ENCODE measurements at places on chromosomes 1 and 21.

DNA sequence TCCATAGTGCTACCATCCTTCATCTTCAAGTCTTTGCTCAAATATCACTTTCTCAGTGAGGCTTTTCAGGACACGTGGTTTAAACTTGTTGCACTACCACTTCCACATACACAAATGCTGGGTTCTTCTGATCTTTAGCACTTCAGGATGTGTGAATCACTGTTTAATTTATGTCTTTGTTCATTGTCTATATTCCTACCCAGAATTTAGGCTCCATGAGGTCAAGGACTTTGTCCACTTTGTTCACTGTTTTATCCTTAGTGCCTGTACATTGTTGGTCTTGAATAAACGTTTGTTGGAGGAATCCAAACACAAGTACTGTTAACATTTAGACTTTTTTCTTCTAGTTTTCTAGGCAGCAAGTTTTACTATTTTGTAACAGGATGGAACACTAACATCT is 42.6 kb upstream of the RALGPS2 start:
- DNase-seq, result no peak

DNA sequence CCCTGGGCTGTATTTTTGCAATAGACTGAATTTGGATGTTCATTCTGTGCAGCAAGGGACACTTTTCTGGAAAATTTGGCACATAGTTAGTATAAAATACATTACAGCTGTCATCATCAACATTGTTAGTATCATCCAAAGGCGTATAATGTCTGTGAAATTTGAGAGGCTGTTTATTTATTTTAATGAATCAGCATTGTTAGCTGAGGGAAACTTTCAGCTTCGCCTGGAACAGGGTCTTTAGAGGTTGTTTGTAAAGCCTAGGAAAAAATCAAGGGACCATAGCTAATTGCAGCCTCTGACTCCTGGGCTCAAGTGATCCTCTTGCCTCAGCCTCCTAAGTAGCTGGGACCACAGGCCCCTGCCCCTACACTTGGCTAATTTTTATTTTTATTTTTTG is 106.8 kb upstream of the USP24 start:
- DNase-seq, result no peak

- DNase-seq, result no peak
Observed at GRCh38 chr1:235563513-235564061, 59.3 kb upstream of the B3GALNT2 start.

DNA sequence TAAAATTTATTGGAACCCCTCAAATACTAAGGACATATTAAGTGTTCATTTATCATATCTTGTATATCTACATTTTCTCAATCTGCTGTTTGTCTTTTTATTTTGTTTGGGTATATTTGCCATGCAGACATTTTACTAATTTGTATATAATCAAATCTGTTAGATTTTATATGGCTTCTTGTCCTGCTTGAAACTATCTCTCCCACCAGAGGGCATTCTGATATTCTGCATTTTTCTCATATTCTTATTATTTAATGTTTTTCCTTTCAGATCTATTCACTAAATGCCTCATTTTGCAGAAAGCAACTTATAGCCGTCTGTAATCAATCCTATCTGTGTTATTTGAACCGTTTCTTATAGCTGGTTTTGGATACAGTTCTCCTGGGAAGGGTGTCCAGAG is 745.5 kb downstream of the LRRIQ3 start:
- DNase-seq, result no peak

DNA sequence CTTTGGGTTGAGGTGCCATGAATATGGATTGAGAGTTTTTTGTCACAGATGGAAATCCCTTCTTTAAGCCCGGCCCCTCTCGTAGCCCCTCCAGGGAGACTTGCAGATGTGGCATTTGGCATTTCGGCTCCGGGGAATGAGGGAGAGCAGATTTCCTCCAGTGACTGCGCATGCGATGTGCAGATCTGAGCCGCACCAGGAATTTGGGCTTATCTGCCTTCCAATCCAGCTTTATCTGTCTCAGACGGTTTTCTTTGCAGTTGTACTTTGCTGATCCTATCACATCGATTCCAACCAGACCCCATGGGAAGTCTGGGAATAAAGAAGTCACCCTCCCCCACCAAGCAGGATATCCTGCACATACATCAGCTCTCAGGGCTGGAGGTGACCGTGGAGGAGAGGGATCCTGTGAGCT is 11.7 kb downstream of the KIF26B start:
- DNase-seq, result no peak

DNA sequence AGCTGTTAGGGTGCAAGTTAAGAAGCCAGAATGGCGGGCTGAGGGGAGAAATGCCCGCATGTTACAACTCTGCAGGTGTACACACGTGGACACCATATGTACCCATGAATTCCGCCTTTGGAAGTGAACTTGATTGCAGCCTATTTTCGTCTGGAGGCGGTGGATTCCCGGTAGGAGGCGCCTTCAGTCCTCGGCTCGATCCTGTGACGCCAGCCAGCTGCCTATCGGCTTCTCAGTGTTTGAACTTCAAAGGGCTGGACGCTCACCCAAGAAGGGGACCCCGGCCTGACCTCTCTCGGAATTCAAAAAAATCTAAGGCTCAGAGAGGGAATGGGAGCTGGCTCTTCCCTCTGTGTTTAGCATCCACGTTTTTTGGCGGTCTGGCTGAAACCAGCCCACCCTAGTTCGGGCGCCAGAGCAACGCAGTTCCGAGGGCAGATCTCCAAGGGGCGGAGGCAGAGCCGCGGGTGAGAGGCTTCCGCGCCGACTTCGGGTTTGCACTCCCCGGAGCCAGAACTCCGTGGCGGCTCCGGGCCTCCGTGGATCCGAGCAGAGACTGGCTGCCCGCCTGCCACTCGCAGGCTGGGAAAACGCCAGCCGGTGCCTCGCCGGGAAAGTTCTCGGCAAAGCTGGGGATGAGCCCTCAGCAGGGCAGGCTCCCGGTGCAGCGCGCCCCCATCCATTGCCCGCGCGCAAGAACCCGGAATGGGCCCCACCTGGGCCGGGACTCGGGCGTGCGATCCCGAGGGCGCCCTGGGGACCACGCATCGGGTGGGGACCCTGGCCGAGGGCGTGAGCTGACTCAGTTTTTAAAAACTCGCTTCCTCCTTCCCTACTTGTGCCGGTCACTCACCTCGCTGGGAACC is 996 bp upstream of the TMEM51 start:
- peak; percentile 55 for DNase-seq

- peak; percentile 2 for DNase-seq
Observed at GRCh38 chr21:26471099-26471471, 102.0 kb downstream of the CYYR1 start.

DNA sequence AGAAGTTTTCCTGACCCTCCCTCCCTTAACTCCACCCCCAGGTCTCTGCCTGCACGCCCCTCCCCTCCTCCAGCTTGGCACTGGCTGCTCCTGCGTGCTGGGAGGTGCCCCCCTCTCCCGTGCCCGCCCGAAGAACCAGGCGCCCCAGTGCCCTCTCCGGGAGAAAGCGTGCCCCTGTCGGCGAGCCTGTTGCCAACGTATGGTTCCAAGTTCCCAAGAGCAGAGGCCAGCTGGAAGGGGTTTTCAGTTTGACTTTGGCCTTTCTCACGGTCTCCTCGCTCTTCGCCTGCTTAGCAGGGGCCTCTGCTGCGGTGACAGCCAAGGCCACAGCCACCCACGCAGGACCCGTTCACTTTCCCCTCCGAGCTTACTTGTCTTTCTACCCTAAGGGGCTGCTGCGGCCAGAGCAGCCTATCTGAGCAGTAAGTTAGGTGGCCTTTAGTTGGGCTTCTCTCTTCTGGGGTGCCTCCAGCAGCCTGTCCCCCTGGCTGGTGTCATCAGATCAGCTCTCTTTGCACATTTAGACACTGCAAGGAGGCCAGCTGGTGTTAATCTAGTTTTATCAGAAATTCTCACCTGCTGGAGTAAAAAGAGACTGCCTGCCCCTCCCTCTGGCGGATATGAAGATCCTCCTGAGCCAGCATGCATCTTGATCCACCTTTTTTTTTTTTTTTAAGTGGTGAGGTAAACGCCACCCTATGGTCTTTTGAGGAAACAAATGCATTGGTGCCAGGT is 1.5 kb downstream of the STUM start:
- peak; percentile 51 for DNase-seq

DNA sequence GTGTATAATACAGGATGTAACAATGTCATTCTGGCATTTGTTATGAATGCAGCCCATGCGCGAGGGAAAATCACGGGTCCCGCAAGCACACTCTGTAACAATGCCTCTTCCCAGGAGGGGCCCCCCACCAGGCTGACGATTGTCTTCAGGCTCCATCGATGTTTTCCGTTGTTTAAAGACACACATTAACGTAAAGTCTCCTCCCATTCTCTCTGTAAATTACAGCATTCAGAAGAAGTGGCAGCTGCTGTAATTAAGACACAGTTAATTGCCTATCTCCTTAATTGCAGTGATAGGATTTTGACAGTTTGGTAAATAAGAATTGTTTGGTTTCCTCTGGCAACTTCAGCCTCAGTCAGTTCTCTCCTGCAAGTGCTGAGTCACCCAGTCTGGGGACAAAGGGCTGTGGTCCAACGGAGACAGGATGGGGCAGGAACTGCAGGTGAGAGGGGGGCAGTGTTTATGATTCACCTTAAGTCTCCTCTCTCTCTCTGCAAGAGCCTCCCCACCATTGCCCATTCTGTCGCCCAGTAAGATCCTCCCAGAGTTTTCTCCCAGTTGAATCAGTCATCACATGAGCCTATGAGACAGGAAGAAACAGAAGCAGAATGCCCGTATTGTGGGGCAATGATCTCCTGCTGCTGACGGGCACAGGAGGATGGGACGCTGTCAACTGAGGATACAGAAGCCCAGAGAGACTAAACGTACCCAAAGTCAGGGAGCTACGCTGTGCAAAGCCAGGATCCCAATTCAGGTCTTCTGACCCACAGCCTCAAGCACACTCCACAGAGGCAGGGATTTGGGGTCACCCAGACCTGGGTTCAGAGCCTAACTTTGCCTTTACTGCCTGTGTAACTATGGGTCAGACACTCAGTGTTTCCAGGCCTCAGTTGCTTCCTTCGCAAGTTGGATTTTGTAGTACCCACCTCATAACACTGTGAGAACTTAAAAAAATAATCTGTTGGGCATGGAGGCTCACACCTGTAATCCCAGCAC is 110.0 kb downstream of the ADSS2 start:
- DNase-seq, result peak; percentile 49

- DNase-seq, result no peak
Observed at GRCh38 chr1:85189120-85189519, 11.7 kb downstream of the SYDE2 start.

DNA sequence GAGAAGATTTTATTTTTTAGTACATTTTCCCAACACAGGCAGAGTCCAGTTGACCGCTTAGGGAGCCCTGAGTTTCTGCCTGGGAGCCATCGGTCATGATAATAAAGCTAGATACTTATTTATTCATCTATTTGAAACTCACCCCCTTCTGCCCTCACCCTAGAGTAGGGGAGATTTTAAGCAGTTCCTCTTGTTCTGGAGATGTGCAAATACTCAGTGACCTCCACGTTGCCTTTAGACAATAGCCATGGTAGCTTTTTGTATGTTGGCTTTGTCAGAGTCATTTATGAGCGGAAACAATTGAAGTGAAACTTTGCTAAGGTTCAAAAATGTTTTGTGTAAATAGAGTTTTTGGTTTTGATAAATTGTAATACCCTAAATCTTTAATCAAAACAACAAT is 45.7 kb upstream of the PLPPR4 start:
- no peak for DNase-seq

DNA sequence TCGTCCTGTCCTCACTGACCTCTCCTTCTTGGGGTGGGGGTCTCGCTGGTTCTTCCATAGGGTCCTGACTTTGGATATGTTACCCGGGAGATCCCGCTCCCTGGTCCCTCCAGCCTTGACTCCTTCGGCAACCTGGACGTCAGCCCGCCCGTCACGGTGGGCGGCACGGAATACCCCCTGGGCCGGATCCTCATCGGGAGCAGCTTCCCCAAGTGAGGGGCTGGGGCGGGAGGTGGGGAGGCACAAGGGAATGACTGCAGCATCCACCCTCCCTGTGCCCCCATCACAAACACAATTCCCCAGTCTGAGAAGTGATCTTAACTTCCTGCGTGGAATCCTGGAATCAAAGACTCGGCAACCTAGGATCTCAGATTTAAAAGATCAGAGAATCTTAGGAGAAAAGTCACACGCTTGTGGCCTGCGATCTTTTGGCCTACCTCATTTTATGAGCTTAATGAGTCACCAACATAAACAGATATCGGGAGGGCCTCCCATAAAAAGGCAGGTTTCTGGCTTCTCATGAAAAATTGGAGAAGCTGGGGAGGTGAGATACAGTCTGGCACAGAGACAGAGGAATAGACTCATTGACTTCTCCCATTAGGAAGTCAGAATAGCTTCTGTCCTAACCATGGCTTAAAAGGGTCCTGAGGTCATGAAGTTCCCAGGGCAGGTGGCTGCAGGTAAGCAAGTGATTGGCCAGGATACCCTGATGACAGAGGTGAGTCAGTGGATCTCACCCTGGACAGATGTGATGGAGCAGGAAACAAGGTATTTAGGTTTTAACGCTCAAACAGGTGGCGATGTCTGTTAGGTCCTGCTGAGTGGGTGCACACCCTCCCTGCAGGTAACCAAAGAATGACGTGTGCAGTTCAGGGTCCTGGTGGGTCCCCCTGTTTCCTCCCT is 15.9 kb upstream of the PADI3 start:
- DNase-seq, result no peak

GRCh38 chr1:4416189-4416588 is 238.2 kb upstream of the AJAP1 start:
- DNase-seq, result no peak

GRCh38 chr1:227903614-227904501 is 43.9 kb downstream of the WNT9A start:
- no peak for DNase-seq

DNA sequence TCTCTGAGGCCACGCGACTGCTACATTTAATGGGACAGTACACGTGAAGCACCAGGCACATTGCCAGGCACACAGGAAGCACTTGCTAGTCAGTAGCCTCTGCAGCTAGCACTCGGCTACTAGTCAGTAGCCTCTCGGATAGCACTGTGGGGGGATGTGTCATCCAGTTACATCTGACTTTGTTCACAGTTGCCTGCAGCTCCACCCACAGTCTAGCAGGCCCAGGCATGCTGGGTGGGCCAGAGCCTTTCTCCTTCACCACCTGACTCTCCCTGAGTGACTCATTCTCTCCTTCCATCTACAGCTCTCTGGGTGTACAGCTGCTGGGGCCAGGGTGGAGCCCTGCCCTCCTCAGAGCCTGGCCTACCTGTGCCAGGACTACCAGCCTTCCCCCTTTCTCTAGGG is 51.5 kb downstream of the PTPRF start:
- DNase-seq, result no peak

DNA sequence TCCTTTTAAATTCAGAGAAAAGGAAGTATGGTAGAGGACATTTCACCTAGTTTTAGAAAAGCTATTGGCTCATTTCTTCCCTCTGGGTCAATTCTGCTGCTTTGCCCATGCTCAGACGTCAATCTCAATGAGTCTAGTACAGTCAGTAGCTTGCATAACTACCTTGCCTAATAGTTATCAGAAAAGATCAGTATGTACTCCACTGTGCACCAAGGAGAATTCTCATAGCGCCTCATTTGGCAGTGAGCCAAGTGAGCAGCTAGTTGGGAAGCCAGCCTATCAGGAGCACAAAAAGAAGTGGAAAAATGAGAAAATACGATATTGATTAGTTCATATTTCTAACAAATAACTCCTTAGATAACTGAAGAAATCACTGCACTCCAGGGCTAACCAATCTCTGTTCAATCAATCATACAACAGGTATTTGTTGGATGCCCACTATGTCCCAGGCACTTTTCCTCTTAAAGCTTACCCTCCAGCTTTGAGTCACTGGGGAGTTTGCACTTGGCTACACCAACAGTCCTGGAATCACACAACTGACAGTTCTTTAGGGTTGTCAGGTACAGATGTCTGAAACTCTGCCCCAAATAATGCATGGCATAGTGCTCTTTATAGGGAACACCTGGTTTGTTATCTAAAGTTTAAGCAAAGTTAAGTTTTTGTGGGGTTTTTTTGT is 50.2 kb downstream of the PRDX6 start:
- DNase-seq, result no peak
